HS-27A (cell line): ENCODE measurements at places on chromosomes 5 and 9.

GRCh38 chr9:88077071-88077617 is 61.1 kb downstream of the SPATA31C2 start:
- no peak for DNase-seq

DNA sequence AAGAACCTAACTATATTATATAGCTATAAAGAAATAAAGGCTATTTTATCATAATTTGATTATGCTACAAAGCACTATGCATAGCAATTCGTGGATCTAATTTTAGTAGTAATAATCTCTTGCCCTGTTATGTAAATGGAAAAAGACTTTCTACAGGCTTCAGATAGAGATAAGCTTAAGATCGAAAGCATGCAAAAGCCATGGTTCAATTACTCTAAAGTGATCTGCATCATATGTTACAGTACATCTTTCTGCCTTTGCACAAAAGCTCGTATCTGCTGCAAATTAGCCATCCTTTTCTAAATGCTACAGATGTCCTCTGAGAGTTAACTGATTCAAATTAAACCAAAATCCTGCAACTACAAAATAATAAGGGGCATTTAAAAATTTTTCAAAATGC is 234.8 kb upstream of the TMEM161B start:
- no peak for DNase-seq

GRCh38 chr9:115164511-115164974 is 46.6 kb upstream of the TNC start:
- DNase-seq, result no peak

GRCh38 chr5:322942-323879 is 1.7 kb downstream of the AHRR start:
- DNase-seq, result no peak

- DNase-seq, result no peak
These were observed 855.2 kb downstream of the MAT2B start for GRCh38 chr5:164360589-164360988.

DNA sequence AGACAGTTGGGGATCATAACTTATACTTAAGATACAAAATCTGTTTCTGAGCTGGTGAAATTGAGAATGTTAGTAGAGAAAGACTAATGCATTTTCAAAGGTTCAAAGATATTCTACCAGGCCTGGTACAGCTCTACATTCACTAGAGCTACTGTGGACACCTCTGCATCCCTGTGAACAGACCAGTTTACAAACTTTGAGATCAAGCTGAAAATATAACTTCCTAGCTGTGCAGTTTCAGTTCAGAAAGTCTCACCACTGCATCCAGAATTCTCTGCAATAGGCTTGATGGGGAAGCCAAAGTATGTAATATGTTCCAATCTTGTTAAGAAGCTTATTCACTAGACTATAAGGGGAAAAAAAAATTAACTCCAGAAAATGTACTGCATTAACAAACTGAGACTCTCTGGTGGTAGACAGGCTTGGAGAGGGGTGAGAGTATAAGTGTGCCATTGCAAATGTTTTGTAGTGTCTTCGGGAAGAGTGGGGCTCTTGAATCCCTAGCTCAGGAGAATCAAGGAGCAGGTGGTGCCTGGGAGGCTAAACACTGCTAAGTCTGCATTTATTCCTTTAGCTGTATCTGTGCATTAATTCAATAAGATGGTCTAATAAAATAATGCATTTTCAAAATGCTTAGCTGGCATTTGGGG is 671.9 kb downstream of the NR2F1-AS1 start:
- DNase-seq, result no peak
